H4 (cell line): ENCODE measurements at places on chromosomes 4 and X. TPM values are rescaled to one million over a fixed set of nuclear protein-coding genes. Genes with fewer than 3 reads are reported as not detected.

GRCh38 chr4:62627141-62627540 lies 1427.0 kb downstream of the ADGRL3 start:
- DNase-seq, result no peak

GRCh38 chr4:140695483-140695882 lies 60.7 kb downstream of the TBC1D9 start:
- no peak for DNase-seq

- DNase-seq, result no peak
Observed at GRCh38 chrX:150769408-150769807, 76.2 kb downstream of the MTMR1 start.

- DNase-seq, result peak; percentile 40
Observed at GRCh38 chr4:65416891-65417290, 253.4 kb downstream of the EPHA5 start.

The HSFX3 gene
- total RNA-seq, result not detected in 2 replicates

The H2BW2 gene
- not detected in 2 replicates for total RNA-seq

The CFP gene
- not detected in 2 replicates for total RNA-seq

The RIBC1 gene
- total RNA-seq, result 0.70 and 1.2 TPM in 2 replicates
